ENCODE measurements at places on chromosomes 1 and 21. TPM values are rescaled to one million over a fixed set of nuclear protein-coding genes. Genes with fewer than 3 reads are reported as not detected.

Gene SLC44A5
- total RNA-seq = 0.96 TPM

Gene PLPP3
- 0.16 TPM for total RNA-seq

GRCh38 chr21:29261555-29262540, 36.9 kb upstream of the BACH1 start:
- DNase-seq = no peak
- H3K27me3 ChIP-seq = no peaks in the 10 kb centered on the region
- no peak overlapping the region for H3K27ac ChIP-seq
- H3K4me3 ChIP-seq = no peak overlapping the region

GRCh38 chr1:44227211-44227610, 13.9 kb downstream of the DMAP1 start:
- no peak for DNase-seq
- H3K27me3 ChIP-seq = no peaks in the 10 kb centered on the region
- no peak overlapping the region for H3K27ac ChIP-seq
- H3K36me3 ChIP-seq = no peaks in the 10 kb centered on the region
- H3K4me1 ChIP-seq = no peaks in the 10 kb centered on the region
- H3K4me3 ChIP-seq = no peak overlapping the region

DNA sequence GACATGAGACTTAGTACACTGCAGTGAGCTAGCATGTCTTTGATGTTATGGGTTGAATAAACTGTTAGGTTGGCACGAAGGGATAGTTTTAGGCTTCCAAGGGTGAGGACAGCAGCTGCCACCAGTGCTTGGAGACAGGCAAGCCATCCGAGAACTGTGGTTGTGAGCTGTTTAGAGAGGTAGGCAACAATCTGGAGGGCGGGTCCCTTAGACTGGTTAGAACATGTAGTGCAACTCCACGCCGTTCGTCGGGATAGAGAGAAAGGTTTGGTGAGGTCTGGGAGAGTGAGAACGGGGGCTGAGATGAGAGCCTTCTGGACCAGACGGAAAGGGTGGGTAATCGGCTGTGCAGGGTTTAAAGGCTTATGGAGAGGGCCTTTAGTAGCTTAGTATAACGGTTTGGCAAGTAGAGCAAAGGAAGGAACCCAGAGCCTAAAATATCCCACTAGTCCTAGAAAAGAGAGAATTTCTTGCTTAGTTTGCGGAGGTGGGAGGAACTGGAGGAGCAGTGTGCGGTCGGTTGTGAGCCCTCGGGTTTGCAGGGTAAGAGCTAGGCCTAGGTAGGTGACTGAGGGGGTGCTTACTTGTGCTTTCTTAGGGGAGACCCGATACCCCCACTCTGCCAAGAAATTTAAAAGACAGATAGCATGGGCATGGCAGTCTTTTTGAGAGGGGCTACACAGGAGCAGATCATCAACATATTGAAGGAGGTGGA, 72.8 kb downstream of the CNST start:
- DNase-seq = no peak
- peaks cover 4% of the 10 kb centered on the region for H3K36me3 ChIP-seq
- no peaks in the 10 kb centered on the region for H3K4me1 ChIP-seq
- no peak overlapping the region for H3K27ac ChIP-seq
- H3K27me3 ChIP-seq = no peaks in the 10 kb centered on the region

All from naive thymus-derived CD4-positive, alpha-beta T cell (primary cell).